ENCODE measurements at places on chromosomes 2 and 18. TPM values are rescaled to one million over a fixed set of nuclear protein-coding genes. Genes with fewer than 3 reads are reported as not detected.

The GPBAR1 gene
- total RNA-seq = 0.29 TPM

The RAPH1 gene
- total RNA-seq = 7.1 TPM

The SERPINB11 gene
- total RNA-seq = not detected

The PCARE gene
- total RNA-seq = not detected

The ANKRD44 gene
- total RNA-seq = 2.6 TPM

The SERTAD2 gene
- 9.8 TPM for total RNA-seq

The APCDD1 gene
- total RNA-seq = not detected

The IL1A gene
- total RNA-seq = 0.20 TPM

The DSG4 gene
- total RNA-seq = not detected

The TMEM169 gene
- total RNA-seq = 0.38 TPM

The CCDC150 gene
- 5.3 TPM for total RNA-seq

The SLC4A5 gene
- total RNA-seq = 0.47 TPM

The ALPP gene
- total RNA-seq = 12.1 TPM

The ANKRD29 gene
- 18.1 TPM for total RNA-seq

The ZSWIM2 gene
- total RNA-seq = not detected

The TMEFF2 gene
- total RNA-seq = 0.40 TPM

The COL4A3 gene
- 1.3 TPM for total RNA-seq

The TMEM37 gene
- total RNA-seq = 1.5 TPM

The EGR4 gene
- 0.33 TPM for total RNA-seq

The LYPD1 gene
- total RNA-seq = 14.6 TPM

The BBS5 gene
- total RNA-seq = 5.4 TPM

The ASB18 gene
- not detected for total RNA-seq

The SLC4A3 gene
- total RNA-seq = 3.2 TPM

The SPEG gene
- 7.0 TPM for total RNA-seq

The TAF4B gene
- 4.4 TPM for total RNA-seq

The FABP1 gene
- total RNA-seq = not detected

The CLHC1 gene
- 2.7 TPM for total RNA-seq

The MALL gene
- 143 TPM for total RNA-seq

The CPLX4 gene
- not detected for total RNA-seq

The WDSUB1 gene
- 8.3 TPM for total RNA-seq

The ST8SIA3 gene
- total RNA-seq = not detected

The SERPINB4 gene
- total RNA-seq = 0.15 TPM

The RBMS1 gene
- 46.0 TPM for total RNA-seq

The LCT gene
- 0.05 TPM for total RNA-seq

The RGPD3 gene
- total RNA-seq = 0.14 TPM

The C1QL2 gene
- 0.48 TPM for total RNA-seq

The FRZB gene
- total RNA-seq = 0.08 TPM

The SLC9A2 gene
- total RNA-seq = 3.0 TPM

The NTSR2 gene
- total RNA-seq = not detected

The RNF149 gene
- total RNA-seq = 40.0 TPM

The ARPC2 gene
- 295 TPM for total RNA-seq

The UPP2 gene
- total RNA-seq = not detected

All from A549 treated with Hydrocortisone at 1 μM for 4 hours (cell line).